ENCODE measurements at places on chromosomes 1 and 21.
A peak's percentile ranks its signal among the peaks of the same experiment; 100 is the strongest.

- DNase-seq: no peak
Measured at GRCh38 chr1:5140136-5140535, 485.7 kb downstream of the AJAP1 start.

GRCh38 chr1:168490306-168490705, 53.5 kb downstream of the XCL2 start:
- no peak for DNase-seq

DNA sequence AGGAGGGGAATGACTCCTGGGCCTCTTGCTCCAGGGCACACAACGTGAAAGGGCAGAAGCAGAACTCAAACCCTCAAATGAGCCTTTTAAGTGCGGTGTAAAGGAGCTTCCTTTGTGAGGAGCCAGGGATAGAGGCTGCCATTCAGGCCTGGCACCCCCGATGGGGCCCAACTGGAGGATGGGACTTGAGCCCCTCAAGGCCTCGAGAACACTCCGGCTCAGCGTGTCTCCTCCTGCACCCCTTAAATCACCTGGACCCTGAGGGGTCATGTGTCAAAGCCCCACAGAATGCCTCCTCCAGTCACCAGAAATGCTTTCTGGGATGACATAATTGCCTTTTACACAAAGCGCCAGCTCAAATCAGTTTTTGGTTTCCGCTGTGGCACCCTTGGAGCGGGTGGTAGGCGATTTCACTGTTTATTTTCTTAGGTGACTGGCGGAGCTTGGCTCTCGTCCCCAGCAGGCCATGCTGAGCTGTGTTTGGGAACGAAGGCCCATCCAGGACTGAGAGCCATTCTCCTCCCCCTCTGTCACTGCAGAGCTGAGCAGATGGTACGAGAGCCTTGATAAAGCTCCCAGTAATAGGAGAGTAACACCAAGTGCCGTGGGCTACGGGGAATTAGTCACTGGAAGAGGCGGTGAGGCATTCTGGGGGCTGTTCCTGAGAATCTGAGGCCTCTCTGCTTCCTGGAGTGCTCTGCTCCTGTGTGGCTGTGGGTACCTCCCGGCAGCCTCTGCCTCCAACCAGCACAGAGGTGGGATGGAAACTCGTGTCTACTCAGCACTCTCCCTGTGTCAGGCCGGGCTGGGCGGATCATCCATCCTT, 163.0 kb downstream of the GRIK3 start:
- DNase-seq: no peak

DNA sequence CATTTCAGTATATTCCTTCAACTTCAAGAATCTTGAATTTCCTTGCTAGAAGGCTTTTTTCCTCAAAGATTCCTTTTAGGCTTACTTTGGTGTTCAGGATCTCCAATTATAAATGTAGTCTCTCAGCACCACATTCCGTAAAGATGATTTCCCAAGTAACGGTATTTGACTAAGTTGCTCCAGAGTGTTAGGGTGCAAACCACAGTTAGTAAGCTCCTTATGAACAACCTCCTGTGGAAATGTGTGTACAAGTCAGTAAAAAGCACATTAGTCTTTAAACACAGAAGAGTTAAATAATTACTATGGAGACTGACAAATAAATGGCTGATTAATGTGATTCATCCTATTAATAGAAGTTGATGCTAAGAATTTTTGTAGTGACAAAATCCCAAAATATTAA, 10.3 kb downstream of the DONSON start:
- no peak for DNase-seq

GRCh38 chr21:15283789-15284188, 219.0 kb upstream of the NRIP1 start:
- no peak for DNase-seq

DNA sequence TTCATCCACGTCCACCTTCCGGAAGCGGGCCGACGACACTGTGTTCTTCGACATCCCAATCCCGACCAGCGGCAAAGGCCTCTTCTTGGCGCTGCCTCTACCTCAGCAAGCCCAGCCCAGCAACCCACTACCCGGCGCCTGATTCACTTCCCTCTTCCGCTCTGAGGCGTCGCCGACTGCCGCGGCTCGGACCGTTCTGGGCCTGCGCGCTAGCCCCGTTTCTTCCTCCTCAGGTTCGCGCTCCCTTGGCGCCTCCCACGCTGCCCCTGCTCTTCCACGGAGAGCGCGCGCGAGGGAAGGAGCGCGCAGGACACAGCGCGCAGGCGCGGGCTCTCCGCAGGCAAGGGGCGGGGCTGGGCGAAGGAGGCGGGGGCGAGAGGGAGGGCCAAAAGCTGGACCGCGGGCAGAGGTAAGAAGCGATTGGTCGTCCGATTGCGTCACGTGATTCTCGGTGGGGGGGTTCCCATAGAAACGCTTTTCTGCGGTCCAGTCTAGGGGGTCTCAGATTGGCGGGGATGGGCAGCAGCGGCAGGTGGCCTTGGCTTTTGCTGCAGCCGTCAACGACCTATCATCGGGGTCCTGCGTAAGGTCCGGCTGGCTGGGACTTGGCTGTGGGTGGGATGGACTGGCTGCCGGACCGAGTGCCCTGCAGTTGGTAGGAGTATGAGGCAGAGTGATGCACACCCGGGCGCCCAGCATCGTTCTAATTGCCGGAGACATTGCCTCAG, at the start of gene ARPC5:
Gene ARPC5, minus strand, starts transcription at position 178 of the 728 bp plus-strand sequence. Its CDS starts 124 bp downstream, at position 54.
- DNase-seq: peak; percentile 94

DNA sequence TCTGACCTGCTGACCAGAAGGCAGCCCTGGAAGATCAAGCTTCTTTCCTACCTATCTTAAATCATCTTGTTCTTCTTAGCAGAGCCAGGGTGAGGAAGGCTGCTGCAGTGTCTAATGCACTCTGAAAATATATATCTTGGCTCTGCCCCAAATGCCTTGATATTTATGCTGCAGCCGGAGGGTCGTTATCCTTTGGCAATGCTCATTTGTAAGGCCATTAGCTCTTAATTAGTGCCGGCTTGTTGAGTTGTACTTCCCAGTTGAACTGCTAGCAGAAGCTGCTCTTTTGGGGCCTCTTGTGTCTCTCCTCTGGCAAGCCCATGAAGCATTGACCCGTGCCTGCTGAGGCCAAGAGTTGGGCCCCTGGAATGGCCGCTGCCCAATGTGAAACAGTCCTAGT, 4.2 kb upstream of the GNL2 start:
- no peak for DNase-seq

DNA sequence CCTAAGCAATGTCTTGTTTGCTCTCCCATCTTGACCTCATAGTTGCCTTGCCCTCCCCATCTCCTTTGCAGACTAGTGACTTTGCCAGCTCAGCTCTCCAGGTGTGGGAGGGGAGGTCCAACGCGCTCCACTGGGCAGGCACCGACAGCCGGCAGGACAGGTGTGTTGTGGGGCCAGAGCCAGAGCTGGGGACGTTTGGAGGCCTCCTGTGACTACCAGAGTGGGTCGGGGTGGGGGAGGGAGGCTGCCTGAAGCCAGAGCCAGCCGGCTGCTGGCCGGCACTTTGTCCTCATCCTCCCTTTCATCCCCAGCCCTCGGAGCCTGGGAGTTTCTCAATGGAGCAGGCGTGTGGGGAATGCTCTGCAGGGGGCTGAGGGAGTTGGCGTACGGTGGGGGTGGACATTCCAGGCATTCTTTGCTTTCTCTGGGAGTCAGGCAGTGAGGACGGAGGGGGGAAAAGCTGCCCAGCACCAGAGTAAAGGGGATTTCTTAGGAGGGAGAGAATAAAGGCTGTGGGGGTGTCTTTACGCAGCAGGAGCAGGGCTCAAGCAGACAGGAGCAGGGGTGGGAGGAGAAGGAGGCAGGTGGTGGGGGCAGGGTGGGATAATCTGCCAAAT, 20.2 kb downstream of the NUAK2 start:
- DNase-seq: no peak

DNA sequence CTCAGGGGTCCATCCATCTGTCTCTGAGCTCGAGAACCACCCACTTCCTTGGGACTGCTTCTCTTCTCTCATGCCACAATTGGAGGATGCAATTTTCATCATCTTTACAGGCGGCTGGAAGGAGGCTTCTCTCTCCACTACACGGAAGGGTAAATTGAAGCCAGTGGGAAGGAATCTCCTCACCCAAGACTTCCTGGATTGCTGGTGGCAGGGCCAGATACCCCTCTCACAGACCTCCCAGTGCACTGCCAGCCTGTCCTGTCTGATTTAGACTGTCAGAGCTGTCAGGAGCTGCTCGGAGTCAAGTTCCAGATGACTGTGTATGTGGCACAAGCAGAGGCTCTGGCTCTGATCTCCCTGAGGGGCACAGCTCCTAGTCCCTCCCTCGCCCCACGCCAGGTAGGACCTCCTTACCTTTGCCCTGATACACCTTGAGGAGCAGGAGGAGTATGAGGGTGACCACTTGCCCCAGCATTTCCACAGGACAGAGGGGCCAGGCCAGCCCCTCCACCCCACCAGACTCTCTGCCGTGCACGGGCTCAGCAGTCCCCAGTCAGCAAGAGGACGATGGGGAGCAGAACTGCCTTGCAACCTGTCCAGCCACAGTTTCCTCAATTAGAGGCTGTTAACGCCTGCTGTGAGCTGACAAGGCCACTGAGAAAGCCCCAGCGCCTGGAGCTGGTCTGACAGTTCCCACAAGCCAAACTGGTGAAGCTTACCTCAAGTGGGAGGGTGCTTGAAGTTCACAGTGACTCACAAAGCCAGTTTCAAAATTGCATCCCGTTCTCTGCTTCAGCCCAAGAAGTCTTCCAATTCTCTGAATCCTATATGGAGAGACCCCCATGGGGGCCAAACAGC, at the start of gene CD244:
Gene CD244, minus strand, starts transcription at position 685 of the 858 bp plus-strand sequence. Its CDS starts 210 bp downstream, at position 475.
- DNase-seq: peak; percentile 22

DNA sequence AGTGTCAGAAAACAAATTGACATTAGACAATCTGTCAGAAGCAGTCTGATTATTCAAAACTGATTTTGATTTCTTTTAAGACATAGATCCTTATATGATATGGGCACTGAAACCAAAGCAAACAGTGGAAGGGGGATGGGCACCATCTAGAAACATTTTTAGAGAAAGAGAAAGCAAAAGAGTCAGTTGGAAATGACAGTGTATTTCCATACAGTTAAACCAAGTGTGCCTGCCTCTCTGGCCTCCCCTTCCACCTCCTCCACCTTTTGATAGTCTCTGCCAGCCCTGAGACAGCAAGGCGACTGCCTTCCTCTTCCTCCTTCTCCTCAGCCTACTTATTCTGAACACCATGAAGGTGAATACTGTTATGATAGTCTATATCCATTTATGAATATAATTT, 949.7 kb downstream of the AMY1C start:
- DNase-seq: no peak

DNA sequence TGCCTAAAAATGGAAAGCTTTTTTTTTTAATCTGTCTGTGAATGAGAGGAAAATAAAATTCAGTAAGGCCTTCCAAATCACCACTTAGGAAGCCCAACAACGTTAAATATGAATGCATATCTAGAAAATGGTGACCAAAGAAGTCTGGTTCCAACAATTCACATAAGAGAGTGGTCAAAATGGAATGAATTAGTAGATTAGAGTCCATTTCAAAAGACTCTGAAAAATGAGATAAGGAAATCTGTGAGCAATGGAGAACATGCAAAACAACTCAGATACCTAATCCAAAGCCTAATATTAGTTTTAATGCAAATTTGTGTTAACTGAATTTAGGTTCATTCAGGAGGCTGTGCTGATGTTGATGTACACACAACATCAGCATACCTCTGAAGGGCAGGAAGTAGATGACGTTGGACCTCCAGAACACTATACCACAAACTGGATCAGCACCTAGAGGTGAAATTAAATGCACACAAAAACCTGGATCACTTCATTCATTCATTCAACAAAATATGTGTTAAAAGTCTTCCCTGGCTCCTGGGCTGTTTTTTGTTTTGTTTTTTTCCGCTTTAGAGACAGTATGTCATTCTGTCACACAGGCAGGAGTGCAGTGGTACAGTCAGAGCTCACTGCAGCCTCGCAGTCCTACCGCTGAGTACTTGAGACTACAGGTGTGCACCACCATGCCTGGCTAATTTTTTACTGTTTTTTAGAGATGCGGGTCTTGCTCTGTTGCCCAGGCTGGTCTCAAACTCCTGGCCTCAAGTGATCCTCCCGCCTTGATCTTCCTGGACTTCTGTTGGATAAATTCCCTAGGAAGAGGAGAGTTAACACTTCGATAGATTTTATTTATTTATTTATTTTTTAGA, 4.9 kb upstream of the BRWD1 start:
- DNase-seq: no peak

- DNase-seq: no peak
Measured at GRCh38 chr1:201175820-201176500, 14.7 kb upstream of the IGFN1 start.

DNA sequence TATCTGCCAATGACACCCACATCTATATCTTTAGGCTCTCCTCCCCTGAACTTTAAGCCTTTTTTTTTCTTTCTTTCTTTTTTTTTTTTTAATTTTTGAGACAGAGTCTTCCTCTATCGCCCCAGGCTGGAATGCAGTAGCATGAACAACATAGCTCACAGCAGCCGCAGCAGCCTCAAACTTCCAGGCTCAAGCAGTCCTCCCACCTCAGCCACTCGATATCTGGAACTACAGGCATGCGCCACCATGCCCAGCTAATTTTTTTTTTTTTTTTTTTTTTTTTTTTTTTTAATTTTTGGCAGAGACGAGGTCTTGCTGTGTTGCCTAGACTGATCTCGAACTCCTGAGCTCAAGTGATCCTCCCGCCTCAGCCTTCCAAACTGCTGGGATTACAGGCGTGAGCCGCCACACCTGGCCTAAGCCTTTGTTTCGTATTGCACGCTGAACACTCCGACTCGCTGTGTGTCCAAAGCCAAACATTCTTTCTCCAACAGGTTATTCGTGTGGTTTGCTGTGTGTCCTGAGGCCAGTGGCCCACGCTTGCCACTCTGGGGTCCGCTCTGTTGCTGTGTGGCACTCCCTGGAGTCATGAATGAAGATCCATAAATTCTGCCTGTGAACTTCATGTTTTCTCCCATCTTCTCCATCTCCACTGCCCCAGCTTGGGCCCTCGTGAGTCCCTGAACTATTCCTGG, 119.4 kb downstream of the CAMTA1 start:
- no peak for DNase-seq

DNA sequence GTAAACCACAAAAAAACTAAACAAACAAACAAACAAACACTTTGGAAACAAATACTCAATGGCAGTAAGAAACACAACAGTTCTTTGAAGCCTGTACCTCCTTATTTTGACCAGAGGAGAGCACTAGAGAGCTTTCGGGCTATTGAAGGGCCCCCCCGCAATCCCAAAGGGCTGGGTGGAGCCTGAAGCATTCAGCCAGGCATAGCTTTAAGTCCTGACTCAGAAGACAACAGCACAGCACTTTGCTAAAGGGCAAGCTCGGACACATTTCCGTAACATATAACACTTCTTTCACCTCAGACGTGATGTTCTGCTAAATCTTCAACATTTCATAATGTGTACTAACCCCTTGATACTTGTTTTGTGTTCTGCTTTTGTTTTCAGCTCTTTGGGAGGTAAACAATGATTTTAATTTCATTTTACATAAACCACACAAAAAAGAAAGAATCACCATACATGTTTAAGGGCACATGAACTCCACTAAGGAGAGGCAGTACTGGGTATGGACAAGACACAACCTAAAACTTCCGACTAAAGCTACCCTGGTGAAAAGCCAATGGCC, 9.7 kb upstream of the SHCBP1L start:
- no peak for DNase-seq

Measured in activated T-helper 9 cell treated with anti-CD3 and anti-CD28 coated beads, Interleukin-2, amount 50 U/mL, for 16 hours (primary cell).